ENCODE measurements at places on chromosomes 7 and 10.

GRCh38 chr7:45962861-45963260, 41.8 kb upstream of the IGFBP3 start:
- no peak for DNase-seq

DNA sequence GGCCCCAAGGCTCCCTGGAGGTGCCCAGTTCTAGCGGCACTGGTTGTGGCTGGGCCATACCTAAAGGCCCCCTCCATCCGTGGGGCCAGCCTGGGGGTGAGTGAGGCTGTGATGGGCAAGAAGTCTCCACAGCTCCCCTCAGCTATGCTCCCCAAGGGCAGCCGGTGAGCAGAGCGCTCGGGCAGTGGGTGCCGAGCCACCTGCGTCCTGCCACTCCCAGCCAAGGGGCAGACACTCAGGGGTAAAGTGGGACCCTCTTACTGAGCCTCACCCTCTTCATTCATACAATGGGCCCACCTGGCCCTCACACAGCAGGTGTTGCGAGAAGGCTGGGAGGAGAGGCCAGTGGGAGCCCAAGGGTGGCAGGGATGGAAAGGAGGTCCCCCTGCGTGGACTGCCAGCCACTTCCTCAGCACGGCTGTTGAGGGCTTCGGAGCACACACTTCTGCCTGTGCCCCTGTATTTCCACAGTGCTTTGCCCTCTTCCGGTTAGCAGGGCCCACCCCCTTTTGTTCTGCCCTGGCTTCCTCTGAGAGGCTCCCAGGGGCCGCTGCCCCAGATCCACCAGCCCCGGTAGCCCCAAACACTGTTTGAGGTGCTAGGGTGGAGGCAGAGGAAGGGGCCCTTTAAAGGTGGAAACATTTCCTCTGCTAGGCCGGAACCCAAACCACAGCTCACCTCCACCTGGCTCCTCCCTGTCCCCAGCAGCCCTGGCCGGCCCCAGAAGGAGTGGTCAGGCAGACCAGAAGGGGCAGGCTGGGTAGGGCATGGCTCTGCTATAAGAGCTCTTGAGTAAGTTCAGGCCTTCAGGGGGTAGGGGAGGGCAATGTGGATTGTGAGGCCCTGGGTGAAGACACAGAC, 16.4 kb upstream of the C10orf105 start:
- DNase-seq = no peak

DNA sequence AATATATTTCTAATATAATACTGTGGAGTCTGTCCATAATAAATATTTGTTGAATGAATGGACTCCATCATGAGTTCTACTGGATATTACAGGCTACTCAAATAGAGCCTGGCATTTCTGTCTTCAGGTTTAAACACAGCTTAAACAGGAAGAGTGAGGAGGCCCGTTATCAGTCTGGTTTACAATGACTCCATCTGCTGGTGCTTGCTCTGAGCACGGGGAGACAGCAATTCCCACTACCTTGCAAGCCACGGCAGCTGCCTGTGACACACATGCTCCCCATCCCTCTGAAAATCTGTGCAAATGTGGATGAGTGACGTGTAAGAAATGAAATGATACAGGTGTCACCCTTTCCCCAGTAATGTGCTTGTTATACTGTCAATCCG, 293.5 kb upstream of the IMMP2L start:
- no peak for DNase-seq

GRCh38 chr7:129465080-129465479, 30.8 kb downstream of the STRIP2 start:
- DNase-seq = no peak

DNA sequence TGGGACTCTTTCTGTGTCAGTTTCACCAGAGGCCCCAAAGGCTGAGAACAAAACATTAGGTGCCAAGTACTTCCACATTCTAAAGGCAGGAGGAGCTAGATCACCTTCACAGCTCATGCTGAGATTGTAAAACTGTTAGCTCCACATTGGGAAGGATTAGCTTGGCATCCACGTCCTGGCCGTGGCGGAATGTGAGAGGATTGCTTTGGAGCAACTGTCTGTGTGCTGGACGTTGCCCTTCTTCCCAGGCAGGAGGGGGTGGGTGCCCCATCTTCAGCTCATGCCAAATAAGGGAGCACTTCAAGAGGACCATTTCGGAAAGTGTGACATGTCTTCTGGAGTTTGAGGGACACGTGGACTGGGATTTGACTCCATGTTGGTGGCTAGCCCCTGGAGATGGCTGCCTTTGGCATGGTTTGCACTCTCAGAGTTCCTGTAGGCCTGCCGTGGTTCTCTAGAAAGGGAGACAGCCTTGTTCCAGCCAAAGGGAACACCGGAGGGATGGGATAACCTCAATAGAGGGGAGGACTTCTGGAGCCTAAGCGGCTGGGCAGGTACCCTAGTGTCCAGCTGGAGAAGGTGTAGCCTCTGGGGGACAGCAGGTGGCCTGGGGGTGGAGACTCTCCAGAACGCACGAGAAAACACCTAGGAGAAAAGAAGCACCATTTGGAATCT, 19.9 kb upstream of the FMC1 start:
- no peak for DNase-seq

GRCh38 chr10:91347529-91347928, 62.6 kb upstream of the HECTD2 start:
- DNase-seq = no peak

- DNase-seq = no peak
These were observed 45.6 kb downstream of the VIPR2 start for GRCh38 chr7:159098811-159099655.

DNA sequence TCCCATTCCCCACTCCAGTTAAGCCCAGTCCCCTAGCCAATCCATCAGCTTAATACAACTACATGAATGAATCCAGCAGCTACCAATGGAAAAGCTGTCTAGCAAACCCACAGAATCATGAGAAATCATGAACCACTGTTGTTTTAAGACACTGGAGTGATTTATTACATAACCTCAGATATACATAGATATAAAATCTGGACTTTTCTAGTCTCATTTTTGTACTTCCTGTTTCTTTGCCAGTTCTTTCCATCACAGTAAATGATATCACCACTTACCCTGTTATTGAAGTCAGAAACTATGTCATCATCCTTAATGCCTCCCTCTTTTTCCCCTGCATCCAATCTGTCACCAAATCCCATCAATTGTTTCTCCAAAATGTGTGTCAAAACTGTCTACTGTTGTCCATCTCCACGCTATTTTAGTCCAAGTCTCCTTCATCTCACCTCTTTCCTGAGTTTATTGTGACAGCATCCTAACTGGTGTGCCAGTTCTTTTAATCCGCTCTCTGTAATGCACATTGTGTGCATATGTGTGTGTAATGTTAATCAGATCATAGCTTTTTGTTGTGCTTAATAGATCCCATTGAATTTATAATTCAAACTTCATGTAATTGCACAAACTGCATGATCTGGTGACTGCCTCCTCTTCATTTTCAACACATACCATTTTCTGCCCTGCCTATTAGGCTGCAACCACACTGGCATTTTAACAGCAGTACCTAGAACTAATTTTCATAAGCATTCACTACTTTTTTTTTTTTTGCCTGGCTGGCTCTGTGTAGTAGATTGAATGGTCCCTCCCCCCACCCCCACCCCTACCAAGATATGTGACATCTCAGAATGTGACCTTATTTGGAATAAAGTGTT, 56.0 kb downstream of the MKLN1 start:
- DNase-seq = no peak

DNA sequence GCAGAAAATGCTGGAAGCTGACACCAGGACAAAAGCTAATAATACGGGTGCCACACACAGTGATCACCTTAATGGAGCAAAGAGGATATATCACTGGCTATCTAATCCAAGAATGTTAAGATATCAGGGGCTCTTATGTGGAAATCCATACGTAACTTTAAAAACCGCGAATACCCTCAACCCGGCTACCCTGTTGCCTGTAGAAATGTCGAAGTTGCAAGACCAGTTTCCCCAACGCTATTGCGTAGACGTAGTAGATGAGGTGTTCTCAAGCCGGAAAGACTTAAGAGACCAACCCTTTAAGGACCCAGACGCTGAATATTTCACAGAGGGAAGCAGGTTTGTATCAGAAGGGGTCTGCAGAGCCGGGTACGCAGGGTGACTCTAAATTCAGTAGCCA, 7.9 kb upstream of the CYREN start:
- DNase-seq = no peak

DNA sequence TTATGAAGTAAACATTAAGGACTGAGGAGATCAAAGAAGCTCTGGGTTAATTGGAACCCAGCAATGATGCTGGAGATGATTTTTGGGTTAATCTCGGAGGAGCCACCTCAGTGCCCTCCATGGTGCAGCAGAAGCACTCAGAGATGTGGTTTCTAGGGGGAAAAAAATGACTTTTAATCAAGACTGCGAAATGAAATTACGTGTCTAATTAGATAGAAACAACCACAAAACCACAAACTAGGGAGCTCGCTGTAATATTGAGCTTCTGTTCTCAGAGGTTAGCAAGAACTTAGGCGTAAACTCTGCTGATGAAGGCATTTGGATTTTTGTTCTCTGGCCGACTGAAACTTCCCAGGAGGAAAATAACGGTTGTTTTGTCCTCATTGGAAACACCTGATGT, 319.0 kb downstream of the GRID1 start:
- DNase-seq = no peak

GRCh38 chr10:30282221-30282620, 66.9 kb downstream of the MTPAP start:
- DNase-seq = no peak

- no peak for DNase-seq
These were observed 754.2 kb downstream of the GRID1 start for GRCh38 chr10:85612378-85612775.

- DNase-seq = no peak
These were observed 12.9 kb downstream of the TCAF1 start for GRCh38 chr7:143889068-143889467.
